ENCODE measurements at places on chromosomes 4 and X. TPM values are rescaled to one million over a fixed set of nuclear protein-coding genes. Genes with fewer than 3 reads are reported as not detected.

GAB1 gene
- total RNA-seq: 1.7 TPM

DNA sequence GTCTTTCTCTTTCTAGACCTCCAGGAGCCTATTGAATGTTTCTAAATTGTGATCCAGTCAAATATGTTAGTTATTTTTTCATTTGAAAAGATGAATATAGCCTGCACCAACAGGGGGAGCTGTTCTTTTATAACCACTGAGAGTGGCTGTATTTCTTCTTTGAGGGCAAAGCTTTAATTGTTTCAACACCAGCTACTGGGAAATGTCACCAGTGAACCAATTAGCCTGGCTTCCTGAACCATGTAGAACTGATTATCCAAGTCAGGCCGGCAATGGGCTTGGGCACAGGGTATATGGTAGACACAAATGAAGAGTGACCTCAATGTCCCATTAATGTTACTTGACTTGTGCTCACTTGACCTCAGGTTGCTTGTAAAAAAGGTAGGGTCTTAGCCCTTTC, 4.8 kb upstream of the DAPP1 start:
- DNase-seq: no peak

DNA sequence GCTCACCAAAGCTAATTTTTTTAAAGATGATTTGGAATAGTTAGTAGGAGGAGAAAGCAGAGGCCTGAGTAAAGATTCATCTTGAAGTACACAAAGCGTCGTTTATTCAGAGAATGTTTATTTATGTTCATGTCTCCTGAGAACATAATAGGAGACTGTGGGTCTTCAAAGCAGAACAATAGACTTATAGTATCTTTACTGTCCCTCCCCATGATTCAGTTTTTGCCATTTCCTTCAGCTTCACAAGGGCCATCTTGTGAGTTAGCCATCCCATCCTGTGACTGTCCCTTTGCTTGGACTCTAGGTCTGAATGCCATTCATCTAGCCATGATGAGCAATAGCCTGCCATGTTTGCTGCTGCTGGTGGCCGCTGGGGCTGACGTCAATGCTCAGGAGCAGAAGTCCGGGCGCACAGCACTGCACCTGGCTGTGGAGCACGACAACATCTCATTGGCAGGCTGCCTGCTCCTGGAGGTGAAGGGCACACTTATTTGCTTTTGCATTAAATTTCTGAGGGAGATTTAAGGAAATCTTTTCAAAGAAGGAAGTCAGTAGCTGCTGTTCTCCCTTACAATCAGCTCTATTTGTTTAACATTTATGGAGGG, 105.8 kb downstream of the NFKB1 start:
- no peak for DNase-seq

GRCh38 chr4:38837849-38838248, 18.8 kb downstream of the TLR6 start:
- no peak for DNase-seq

RNF175 gene
- total RNA-seq: 2.9 TPM

- no peak for DNase-seq
These were observed 464.1 kb downstream of the IDS start for GRCh38 chrX:149040873-149041535.

GRCh38 chrX:90883479-90883878, 551.2 kb upstream of the PABPC5 start:
- no peak for DNase-seq

DNA sequence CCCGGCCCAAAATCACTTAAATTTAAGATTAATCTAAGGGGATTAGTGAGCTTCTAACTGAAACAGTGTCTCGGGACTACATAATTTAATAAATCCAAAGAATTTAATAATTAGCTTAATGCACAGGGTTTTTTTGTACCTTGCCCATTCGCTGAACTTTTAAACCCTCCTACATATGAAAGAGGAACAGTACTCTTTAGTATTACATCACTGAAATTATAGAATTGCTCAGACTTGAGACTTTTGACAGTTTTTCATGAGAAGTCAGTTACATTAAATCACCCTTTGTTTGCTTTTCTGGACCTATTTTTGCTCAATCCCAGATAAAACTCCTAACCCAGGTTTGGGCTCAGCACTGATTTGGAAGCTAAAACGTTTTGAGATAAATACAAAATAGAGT, 2.4 kb upstream of the TADA2B start:
- no peak for DNase-seq

DNA sequence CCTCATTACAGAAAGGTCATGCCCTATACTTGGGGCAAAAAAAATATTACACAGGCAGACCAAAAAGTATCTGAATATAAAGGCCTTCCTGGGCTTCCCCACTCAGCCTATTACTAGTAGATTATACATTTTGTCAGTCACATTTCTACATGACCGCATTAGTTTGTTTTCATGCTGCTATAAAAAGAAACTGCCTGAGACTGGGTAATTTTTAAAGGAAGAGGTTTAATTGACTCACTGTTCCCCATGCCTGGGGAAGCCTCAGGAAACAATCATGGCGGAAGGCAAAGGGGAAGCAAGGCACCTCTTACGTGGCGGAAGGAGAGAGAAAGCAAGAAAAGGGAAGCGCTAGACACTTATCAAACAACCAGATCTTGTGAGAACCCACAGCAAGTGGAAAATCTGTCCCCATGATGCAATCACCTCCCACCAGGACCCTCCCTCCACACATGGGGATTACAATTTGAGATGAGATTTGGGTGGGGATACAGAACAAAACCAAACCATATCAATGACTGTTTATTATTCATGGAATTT, 1312.0 kb downstream of the PCDH7 start:
- no peak for DNase-seq

GRCh38 chr4:77881460-77882295, 19.0 kb downstream of the MRPL1 start:
- DNase-seq: no peak

- DNase-seq: no peak
These were observed 130.7 kb downstream of the NR3C2 start for GRCh38 chr4:148311526-148311925.

DNA sequence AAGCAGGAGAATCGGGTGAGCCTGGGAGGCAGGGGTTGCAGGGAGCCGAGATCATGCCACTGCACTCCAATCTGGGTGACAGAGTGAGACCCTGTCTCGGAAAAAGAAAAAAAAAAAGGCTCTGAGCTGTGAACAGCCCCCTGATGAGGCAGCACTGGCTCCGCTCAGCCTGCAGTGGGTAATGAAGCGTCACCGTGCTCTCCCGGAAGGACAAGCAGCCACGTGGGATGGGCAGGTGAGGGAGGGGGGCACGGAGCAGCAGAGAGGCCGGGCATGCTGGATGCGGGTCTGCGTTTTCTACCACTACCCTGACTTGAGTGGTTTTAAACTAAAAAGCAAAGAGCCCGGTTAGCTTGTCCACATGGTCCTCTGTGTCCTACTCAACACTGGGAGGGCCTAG, 15.5 kb downstream of the TACC3 start:
- DNase-seq: no peak

- DNase-seq: no peak
These were observed at the start of gene PDGFC for GRCh38 chr4:156971676-156972378. PDGFC (minus strand) TSS chr4:156971799; CDS start chr4:156970903, 896 bp downstream.

- no peak for DNase-seq
These were observed 25.9 kb downstream of the CFAP299 start for GRCh38 chr4:80361329-80361900.

DNA sequence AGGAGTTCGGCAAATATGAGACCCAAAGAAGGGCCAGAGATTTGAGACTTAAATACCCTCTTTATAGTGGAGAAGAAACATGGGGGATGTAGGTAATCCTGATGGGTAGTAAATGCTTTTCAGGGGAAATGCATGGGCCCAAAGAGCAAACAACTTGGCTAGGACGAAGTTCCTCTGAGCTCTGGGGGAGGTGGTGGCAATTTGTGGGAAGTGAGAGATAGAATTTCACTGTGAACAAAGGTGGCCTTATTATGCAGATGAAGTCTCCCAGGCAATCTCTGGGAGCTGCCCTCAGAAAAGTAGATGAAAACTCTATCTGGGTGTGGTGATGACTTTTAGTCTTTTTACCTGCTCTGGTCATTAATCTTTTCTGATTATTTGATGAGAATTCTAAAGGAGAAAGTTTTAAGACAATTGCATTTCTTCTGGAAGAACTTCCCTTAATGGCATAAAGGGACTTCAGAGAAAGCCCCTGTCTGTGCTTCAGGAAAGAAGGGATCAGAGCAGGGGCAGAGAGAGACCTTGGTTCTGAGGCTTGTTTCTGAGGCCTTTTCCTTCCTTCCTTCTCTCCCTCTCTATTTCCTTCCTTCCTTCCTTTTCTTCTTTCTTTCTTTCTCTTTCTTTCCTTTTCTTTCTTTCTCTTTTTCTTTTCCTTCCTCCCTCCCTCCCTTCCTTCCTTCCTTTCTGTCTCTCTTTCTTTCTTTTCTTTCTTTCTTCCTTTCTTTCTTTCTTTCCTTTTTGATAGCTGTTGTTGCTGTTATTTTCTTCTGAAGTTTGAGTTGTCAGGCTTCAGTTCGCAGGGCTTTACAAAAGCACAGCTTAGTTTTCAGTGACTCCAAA, 37.5 kb upstream of the MAOA start:
- no peak for DNase-seq

- no peak for DNase-seq
These were observed 111.5 kb upstream of the IL15 start for GRCh38 chr4:141524841-141525240.

DNA sequence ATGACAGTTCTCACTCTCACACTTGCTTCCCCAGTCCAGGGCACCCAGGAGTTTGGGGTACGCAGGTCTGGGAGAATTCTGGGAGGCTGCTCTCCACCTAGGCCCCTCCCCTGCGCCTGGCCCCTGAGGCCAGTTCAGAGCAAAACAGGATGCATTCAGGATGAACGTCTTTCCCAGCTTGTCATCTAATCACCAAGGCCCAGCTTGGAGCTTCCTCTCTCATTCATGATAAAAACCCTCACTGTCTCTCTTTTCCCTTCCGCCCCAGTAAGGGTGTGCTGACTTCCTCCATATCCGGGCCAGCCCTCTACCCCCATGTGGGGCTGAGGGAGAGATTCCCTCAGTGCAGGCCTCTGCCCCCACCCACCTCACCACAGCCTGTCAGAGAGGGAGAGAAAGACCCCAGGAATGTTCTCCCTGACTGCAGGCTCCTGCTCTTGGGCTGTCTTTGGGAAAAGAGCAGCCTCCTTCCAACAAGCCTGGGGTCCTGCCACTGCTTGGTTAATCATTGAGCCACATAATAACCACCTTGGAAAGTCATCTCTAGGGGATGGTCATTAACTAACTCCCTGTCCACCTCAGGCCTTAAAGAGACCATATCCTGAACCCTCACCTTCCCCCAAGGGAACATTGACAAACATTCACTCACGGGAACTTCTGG, 50.1 kb downstream of the STARD8 start:
- no peak for DNase-seq

DNA sequence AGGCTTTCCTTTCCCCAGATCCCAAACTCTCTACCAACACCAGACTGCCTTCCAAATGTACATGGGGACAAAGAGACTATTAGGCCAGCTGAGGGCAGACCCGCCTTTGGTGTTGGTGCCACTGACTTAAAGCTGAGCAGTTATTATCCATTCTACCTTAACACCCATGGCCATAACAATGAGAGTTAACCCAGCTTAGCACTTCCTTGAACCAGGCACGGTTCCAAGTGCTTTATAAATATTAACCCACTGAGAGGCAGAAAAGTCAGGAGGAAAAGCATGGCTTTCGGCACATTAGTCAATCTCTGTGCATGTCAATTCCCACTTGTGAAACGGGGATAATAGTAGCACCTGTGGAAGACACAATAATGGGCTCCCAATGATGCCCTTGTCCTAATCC, 243.1 kb upstream of the ANXA3 start:
- DNase-seq: no peak

DNA sequence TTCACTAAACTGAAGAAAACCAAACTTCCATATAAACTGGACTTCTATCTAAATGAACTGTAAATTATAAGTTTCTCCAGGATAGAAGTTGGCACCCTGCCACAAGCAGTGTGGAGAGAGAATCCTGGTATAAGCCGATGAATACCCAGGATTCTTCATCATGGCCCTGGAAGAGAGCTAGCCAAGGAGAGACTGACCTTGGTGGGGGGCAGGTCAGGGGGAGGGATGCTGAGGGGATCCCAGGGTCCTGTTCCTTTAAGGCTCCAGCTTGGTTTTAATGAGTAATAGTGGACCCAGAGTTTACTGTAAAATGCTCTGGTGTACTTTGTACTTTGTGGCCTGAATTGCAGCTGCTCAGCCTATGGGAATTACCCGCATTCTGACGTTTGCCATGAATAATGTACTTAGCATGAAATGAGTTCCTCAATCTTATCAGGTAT, 16.9 kb downstream of the RASSF6 start:
- DNase-seq: no peak

GRCh38 chr4:104743215-104743653, 248.5 kb upstream of the CXXC4 start:
- no peak for DNase-seq

AKAP4 gene
- total RNA-seq: not detected

- no peak for DNase-seq
These were observed 288.1 kb downstream of the SH3BGRL start for GRCh38 chrX:81489987-81490386.

DNA sequence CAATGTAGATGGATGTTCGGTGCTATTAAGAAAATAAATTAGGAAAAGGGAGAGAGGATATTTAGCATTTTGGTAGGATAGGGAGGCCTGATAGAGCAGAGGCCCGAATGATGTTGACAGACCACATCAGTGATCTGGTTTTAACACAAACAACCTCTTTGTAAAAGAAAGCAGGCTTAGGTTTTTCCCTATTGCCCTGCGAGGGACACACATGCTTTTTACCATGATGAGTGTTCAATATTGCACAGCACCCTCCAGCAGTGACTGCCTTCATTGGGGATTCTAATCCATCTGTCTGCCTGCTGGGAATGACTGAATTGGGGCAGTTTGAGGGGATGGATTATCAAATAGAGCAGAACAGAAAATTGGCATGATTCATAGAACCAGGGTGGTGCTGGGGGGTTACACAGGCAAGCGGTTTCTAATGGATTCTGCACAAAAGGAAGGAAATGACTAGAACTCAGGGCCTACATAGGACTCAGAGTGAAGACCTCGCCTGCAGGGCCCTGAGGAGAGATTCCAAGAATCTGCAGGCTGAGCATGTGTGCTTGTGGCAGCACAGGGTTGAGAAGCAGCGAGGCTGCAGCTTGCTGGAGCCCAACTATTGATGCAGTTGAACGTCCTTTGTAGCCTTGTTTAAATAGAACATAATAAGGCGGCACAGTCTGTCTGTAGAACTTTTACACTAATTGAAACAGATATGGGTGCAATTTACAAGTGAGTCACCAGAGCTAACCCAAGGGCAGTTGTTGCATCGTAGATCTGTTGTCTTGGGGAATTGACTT, 58.0 kb downstream of the RHOH start:
- no peak for DNase-seq

DNA sequence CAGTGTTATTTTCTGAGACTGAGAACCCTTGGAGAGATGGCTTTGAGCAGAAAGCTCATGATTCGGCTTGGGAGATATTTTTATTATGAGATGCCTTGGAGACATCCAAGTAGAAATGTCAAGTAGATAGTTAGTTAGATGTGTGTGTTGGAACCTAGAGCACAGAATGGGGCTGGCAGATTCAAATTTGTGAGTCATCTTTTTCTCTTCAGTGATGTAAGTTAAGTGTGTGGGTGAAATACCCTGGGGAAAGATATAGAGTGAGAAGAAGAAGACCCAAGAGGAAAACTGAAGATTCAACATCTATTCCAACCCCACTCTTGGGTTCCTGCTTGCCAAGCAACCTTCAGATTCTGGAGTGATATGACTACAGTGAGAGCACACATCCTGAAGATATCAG, 580.8 kb upstream of the AMOT start:
- DNase-seq: no peak

SPANXN4 gene
- total RNA-seq: not detected

CTAG1A gene
- total RNA-seq: not detected

GRCh38 chr4:108166441-108167315, 2.1 kb downstream of the LEF1 start:
- peak; percentile 38 for DNase-seq

ARR3 gene
- total RNA-seq: not detected

Measured in T-cell (primary cell).